ENCODE measurements at places on chromosomes 2 and 18.

DNA sequence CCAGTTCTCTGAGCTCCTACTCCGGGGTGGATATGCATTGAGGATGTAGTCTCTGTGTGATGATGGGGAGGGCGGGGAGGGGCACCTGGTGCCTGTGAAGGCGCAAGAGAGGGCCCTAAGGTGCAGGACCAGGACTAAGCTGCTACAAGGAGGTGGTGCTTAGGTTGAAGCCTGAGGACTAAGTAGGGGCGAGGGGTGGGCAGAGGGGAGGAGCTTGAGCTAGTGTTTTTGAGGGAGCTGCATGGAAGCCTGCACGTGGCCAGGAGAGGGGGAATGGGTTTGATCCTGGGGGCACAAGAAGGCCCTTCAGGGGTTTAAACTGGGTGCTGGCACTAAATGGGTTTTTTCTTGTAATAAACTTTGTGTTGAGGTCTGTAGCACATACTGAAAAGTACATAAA, 105.0 kb downstream of the UGGT1 start:
- no peak for DNase-seq

GRCh38 chr2:231306791-231307393, 88.6 kb upstream of the B3GNT7 start:
- no peak for DNase-seq

DNA sequence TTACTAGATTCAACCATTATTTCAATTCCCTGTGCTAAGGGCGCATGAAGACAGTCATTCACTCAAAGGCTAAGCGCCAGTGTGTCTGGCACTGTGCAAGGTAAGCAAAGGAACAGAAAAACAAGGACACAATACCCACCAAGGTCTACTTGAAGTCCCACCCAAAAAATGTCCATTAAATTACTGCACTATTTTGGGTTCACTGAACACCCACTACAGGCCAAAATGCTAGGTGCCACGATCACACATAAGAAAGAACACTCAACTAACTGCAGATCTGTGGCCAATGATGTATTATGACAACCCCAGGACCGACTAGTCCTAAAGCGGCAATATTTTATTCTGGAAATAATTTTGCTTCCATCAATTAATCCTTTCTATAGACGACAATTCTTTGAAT, 1.8 kb downstream of the TMEM131 start:
- DNase-seq, result no peak

DNA sequence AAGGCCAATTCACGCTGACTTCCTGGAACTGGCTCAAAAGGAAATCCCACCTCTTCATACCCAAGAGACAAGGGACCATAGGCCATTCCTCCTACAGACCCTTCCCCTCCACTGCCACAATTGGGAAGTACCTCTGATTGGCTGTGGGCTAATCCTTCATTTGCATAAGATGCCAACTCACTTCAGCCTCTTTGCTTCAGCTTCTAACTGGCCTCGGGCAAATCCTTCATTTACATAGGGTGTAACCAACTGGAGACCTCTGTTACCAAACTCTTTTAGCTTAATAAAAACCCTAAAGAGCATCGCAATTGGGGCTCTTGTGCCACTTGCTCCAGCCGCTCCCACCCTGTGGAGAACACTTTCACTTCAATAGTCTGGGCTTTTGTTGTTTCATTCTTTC, 38.2 kb downstream of the MC2R start:
- no peak for DNase-seq

DNA sequence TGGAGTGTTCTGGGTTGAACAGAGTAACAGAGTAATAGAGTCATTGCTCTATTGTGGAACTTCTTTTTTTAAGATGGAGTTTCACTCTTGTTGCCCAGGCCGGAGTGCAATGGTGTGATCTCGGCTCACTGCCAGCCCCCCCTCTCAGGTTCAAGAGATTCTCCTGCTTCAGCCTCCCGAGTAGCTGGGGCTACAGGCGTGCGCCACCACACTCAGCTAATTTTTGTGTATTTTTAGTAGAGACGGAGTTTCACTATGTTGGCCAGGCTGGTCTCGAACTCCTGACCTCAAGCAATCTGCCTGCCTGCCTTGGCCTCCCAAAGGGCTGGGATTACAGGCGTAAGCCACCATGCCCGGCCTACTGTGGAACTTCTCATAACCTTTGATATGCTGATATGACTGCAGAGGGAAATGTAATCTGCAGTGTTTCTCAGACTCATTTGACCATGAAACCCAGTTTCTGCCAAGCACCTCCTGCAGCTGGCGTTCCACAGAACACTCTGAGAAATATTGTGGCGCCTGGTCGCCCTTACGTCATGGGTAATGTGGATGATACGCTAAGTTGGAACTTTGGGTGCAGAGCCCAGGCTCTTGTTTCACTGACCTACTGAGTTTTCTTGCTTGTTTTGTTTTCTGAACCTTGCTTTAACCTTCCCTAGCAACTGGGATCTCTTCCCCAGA, 213.8 kb downstream of the BCL2 start:
- DNase-seq, result no peak

DNA sequence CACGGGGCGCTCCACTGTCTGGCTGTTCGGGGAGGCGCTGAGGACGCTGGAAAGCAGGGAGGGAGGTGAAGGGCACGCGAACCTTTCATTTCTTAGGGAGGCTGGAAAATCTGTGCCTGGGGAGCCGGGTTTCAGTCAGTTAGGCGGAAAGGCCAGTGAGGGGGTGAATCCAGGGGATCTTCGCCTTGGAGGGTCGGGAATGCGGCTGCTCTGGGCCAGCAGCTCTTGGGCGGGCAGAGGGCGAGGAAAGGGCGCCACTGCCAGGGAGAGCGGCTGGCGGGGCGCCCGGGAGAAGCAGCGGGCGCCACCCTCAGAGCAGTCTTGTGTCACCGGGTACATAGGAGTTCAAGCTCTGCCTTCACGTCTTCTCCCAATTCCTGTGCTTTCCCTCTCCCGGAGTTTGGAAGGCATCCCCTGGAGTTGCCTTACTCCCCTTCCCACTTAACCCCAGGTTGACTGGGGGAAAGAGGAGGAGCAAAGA, 1.4 kb downstream of the CCDC85A start:
- DNase-seq, result peak; percentile 40

DNA sequence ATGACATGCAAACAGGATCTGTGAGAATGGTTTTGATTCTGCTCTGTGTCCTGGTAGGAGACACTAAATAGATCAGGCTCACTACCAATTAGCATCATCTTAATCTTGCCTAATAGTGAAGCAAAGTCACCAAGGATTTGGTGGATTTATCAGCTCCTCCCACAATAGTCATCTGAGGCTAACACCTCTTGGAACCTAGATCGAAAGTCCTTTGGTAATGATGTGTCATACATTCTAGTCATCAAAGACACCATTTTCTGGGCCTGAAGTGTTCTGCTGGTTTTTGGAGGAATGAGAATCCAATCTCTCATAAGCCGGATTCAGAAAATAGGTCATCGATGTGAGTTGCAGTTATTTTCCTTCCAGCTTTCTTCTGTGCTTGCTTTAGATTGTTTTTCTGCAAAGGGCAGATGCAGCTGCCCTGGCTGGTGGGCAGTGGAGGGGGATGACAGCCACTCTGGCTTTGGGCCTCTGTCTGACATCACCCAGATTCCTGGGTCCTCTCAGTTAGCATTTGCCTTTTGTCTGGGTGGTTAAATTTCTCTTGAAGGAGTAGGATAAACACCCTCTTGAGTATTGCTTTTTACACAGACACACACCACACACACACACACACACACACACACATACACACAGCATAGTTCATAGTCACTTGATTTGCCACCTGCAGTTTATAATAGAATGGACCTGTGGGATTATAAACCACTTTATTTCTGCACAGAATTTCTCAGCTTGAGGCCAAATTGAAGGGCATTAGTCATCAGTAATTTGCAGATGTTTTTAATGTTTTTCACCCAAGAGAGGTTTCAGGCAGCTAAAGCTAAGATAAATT, at the start of gene MYO3B:
MYO3B (plus strand) TSS at position 198 of the 832 bp plus-strand sequence; CDS start at position 339, 141 bp downstream.
- DNase-seq, result peak; percentile 62

GRCh38 chr2:120239488-120240287, 13.0 kb upstream of the RALB start:
- peak; percentile 95 for DNase-seq

- DNase-seq, result no peak
Measured at GRCh38 chr2:239534581-239535412, 134.0 kb upstream of the HDAC4 start.

- peak; percentile 65 for DNase-seq
Measured at GRCh38 chr2:14418115-14418514, 214.4 kb upstream of the LRATD1 start.

- DNase-seq, result no peak
Measured at GRCh38 chr18:33700513-33700976, 122.5 kb downstream of the ASXL3 start.
